ENCODE measurements at places on chromosomes 4 and X.

- no peak for DNase-seq
Measured at GRCh38 chr4:472881-473569, 25.9 kb downstream of the ZNF721 start.

DNA sequence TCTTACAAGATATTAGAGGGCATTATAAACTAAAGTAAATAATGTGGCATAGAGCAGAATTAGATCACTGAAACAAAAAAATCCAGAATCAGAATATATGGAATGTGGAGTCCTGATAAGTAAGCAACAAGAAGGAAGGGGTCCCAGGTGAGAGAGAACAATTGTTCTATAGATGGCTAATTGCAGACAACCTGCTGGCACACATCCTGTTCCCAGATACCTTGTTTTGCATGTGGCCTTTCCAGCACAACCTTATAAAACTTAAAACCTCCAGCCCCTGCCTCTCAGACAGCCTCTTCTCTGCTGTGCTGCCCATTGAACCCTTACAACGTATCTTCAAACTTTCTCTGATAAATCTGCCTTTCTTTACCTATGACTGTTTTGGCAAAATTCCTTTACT lies 4.7 kb upstream of the ZNF674 start:
- DNase-seq = no peak

DNA sequence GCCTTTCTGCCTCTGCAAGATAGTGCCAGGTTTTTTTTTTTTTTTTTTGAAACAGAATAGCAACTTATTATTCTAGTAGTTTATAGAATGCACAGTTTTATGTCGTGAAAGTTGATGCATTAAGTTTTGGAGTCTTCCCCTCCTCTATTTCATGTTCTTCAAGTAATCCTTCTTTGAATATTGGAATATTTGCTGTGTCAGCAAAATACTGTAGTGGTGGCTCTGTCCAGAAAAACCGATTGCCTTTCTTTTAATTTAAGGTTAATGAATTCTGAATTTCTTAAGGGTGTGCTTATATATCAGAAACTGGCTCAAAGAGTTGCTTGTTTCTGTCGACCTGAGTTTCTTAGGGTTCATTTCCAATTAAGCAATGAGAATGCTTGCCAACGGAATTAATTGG lies 34.8 kb upstream of the TMSB15B start:
- DNase-seq = no peak

DNA sequence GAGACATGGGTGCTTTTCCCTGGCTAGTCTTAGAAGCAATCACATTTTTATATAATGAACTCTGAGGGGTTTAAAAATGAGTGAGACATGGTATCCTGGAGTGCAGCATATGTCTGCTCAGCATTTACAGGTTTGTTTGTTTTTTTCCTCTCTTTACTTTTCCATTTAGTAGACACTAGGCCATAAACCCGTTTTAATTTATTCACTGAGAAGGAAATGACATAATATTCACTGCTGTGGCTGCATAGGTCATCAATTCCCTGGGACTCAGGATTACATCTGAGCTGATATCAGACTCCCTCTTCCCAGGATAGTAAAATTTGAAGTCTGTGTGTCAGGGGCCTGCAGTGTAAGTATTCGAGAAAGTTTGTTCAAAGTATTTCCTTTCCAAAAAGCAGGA lies 178.9 kb upstream of the SPRY1 start:
- no peak for DNase-seq

DNA sequence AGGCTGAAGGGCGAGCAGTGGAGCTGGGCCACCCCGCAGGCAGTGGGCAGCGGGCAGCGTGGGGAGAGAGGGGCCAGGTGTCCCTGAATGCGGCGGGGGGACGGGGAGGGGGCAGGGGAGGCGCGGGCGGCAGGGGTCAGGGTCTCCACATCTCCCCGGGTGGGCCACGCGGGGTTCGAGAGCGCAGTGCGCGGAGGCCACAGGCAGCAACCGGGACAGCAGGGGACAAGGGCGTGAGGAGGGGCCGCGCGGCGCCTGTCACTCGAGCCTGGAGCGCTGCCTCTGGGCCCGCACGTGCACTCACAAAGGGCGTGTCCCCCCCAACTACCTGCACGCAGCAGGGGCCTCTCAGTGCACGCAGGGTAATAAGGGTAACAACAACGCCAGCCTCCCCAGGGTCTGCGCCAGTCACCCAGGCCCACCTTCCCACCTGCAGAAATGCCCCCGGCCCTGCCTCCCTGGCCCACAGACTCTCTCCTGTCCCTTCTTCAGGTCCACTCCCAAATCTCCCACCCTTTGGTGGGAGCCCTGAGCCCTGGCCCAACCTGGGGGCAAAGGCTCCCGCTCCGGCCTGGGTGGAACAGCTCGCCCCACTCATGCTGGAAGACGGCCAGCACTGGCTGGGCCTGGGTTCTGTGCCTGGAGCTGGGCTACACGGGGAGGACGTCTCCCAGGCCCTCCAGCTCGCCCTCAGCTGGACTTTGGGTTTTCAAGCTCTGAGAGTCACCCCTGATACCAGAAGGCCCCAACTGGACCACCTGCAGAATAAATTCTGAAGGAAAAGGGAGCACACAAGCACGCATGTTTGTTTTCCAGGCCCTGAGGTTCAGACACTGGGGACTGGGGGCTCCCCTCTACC lies 53.2 kb downstream of the ZFYVE28 start:
- DNase-seq = no peak

- DNase-seq = no peak
Measured at GRCh38 chrX:79130857-79131256, 13.6 kb upstream of the GPR174 start.

- DNase-seq = no peak
Measured at GRCh38 chr4:7423801-7424552, 10.8 kb downstream of the PSAPL1 start.

DNA sequence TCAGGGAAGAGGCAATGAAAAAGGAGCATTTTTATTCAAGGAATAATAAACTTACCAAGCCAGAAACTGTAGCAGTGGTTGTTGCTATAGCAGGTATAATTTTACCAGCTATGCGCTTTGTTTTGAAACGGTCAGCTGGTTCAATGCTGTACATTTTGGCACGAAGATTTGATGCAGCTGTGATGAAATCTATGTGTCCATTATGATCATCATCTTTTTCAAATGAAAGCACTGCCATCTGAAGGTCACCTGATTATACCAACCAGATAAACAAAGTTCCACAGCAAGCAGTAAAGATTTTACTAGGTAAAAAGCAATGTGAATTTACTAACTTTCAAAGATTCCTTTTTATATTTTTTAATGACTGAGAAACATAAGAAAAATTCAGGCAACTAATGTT lies 66.4 kb downstream of the STAP1 start:
- DNase-seq = no peak

- DNase-seq = no peak
Measured at GRCh38 chr4:126701756-126702155, 931.0 kb upstream of the INTU start.

- DNase-seq = no peak
Measured at GRCh38 chr4:3611778-3612177, 79.6 kb upstream of the LRPAP1 start.

- DNase-seq = no peak
Measured at GRCh38 chr4:185518069-185518468, 17.2 kb downstream of the PDLIM3 start.

DNA sequence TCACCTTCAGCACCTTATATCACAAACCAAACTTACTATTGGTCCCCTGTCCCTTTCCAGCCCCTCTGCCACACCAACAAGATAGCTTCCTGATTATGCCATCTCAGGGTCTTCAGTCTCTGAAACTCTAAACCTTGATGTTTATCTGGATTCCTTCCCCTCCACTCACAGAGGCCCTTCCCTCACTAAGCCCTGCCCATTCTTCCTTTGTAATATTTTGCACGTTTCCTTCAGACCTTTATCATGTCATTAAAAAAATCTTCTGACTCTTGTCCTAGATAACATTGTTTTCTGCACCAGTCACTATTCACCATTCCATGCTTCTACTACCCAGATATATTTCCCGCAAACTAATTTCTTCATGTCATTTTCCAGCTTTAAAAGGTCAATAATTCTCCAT lies 17.7 kb upstream of the CEP135 start:
- no peak for DNase-seq

DNA sequence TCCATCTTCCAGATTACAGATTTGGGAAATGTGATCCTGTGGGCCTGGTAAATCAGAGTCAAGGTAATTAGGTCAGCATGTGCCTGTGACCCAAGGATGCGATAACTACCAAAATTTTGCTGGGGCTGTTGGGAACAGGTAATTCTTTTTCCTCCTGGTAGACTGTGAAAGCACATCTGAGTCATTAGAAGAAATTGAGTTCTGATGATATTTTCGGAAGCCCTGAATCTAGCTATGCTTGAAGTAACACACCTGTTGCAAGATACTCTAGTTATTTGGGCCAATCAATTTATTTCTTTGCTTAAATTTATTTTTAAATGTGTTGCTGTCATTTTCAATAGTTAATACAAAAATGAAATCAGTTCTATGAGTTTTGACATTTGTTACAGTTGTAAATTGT lies 903.6 kb downstream of the RPA4 start:
- DNase-seq = no peak

- no peak for DNase-seq
Measured at GRCh38 chrX:65203545-65203944, 227.3 kb upstream of the ZC4H2 start.

GRCh38 chr4:89171176-89171805 lies 60.0 kb downstream of the TIGD2 start:
- no peak for DNase-seq

- no peak for DNase-seq
Measured at GRCh38 chr4:186829740-186830449, 106.2 kb upstream of the FAT1 start.

- DNase-seq = no peak
Measured at GRCh38 chr4:161604516-161605300, 559.1 kb downstream of the FSTL5 start.

GRCh38 chrX:46034868-46035267 lies 510.4 kb downstream of the ZNF674 start:
- DNase-seq = no peak

GRCh38 chr4:167031534-167032156 lies 202.6 kb downstream of the SPOCK3 start:
- DNase-seq = peak; percentile 69

DNA sequence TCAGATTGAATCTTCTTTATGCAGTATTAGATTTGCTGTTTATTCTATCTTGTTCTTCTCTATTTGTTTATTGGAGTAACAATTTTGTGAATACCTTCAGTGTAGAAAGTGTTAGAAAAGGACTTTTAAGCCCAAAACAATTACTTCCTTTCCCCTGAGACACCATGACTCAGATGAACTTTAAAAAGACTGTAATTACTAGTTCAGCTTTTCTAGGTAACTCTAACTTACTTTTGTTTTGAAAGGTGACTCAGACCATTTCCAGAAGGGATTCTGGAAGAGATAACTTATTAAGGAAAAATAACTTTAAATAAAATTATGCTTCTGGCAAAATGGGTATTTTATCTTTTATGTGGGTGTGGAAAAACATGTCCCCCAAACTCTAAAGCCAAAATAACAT lies 561.5 kb upstream of the PCDH10 start:
- peak; percentile 47 for DNase-seq

GRCh38 chr4:90254357-90254756 lies 127.2 kb downstream of the CCSER1 start:
- peak; percentile 66 for DNase-seq

- no peak for DNase-seq
Measured at GRCh38 chr4:165208221-165208652, 876 bp downstream of the KLHL2 start.

DNA sequence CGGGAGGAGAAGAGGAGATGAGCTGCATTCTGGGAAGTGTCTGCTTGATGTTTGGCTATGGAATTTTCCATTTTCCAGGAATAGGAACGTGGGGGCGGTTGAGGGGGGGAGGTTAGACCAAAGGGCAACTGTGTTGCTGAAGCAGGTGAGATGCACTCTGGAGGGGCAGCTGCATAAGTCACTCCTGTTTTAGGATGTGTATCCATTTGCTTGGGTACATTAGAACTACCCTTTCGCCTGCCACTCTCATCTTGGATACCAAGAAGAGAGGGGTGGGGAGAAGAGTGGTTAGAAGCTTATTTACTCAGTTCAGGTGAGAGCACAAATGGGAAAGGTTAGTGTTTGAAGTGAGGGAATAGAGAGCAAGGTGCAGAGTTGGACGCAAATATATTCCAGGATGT lies 934 bp upstream of the GPR119 start:
- no peak for DNase-seq

DNA sequence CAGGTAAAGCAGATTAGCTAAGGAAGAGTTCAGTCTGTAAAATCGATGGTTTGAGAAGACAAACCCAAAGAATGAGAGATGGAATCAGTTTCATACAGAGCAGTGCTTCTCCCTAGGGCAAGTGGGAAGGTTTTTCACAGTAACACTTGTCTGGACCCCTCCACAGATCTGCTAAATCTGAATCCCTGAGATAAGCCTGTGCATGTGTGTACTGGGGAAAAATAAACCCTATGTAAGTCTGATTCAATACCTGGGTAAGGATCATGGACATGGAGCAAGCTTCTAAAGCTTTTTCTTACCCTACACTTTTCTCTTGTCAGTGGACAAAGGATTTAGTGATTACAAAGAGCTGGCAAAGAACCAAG lies 13.6 kb downstream of the ELOVL6 start:
- DNase-seq = no peak

- DNase-seq = peak; percentile 13
Measured at GRCh38 chr4:88846206-88846790, 148.7 kb upstream of the NAP1L5 start.

GRCh38 chrX:18871161-18871890 lies 112.6 kb downstream of the PHKA2 start:
- no peak for DNase-seq

- no peak for DNase-seq
Measured at GRCh38 chr4:159447296-159447695, 344.4 kb downstream of the RAPGEF2 start.

DNA sequence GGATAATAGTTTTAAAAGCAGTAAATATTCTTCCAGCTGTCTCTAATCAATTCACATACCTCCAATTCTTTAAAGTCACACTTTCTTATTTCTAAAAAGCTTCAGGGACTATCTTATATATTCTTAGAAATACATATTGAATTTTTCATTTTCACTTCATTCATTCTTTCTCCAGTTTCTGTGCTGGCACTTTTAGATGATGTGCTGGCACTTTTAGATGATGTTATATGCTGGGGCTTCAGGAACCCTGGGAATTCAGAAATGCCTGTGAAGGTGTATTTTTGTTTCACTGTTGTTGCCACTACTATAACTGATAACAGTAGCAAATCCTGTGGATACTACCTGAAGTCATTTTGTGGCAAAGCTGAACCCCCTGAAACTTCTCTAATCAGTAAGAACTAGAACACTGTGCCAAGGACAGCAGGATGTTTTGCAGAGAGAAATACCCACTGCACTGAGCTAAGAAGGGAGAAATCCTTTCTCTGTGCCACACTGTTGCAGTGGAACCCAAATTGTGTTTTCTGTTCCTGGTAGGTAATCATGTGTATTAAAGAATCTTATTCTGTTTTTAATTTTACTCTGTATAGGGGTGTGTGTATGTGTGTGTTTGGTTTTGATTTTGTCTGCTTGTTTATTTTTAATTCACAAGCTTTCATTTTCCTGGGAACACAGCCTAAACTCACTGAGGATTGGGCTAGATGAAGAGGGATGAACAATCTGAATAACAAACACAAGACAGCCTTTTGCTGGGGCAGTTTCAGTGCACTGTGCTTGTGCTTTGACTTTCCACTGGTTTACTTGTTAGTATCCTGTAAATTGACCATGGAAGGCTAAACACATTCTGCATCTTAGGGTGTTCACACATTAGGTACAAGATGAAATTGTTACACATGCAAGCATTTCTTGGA lies 898.3 kb downstream of the CCSER1 start:
- no peak for DNase-seq

GRCh38 chr4:83629945-83630721 lies 94.2 kb downstream of the GPAT3 start:
- peak; percentile 82 for DNase-seq
